Cortex of kidney (tissue), 1 donor: ENCODE measurements at places on chromosomes 6 and 20.

DNA sequence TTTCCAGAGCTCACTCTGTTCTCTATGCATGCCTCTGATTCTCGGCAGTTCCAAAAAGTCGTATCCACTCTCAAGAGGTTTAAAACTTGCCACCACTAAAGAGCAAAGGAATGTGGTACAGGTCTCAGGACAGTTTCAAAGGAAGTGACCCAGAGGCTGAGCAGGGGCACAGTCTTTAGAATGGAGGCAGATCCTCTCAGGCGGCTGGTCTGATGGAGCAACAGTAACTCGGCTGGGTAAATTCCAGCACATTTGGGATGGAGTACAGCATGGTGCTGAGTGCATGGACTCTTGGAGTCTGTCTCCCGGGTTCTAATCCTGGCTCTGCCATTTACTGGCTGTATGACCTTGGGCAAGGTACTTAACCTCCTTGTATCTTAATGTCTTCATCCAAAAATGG, 88.1 kb upstream of the BACH2 start:
- DNase-seq, result no peak

DNA sequence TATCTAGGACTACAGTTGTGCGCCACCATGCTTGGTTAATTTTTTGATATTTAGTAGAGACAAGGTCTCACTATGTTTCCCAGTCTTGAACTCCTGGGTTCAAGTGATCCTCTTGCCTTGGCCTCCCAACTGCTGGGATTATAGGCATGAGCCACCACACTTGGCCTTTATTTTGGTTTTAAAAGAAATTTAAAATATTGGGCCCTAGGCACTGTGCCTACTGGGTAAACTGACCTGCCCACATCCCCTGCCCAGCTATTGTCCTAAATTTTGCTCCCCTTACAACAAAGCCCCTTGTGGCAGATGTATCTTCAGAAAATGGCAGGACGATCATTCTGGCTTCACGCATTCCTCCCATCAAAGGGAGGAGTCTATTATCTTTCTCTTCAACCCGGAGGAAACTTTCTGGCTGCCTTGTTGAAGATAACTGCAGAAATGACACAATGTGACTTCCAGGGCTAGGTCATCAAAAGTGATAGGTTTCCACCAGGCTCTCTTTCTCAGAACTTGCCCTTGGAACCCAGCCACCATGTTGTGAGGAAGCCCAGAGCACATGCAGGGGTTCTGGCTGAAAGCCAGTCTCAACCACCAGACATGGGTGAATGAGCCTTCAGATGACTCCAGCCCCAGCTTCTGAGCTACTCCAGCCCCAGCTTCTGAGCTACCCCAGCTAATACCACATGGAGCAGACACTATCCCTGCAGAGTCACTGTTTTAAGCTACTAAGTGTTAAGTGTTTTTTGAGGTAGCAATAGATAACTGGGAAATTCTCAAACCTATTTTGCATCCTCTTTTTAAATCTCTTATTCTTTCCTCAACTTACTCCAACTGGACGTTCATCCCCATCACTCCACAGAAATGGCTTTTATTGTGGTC, 4.6 kb upstream of the GUCA1B start:
- DNase-seq, result no peak

DNA sequence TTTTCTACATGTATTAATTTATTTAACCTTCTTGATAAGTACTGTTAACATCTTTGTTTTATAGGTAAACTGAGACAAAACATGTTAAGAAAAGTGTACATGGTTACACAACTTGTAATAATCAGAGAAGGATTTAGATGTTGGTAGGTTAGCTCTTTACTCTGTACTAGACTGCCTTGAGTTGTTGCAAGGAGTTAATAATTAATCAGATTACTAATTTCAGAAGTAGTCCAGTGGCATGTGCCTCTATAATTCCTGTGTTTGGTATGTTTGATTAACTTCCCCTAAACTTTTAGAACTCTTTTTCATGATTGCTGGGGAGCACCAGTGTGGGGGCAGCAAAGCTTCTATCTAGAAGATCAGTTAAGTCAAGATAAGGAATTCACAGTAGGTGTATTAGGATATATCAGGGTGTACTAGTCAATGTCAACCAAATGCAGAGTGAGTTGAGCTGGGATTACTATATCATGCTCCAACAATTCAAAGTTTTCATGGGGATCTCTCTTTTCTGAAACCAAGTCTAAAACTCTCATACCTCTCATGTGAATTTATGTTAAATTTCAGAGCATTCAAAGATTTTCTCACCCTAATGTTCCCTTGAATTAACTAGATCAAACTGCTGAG, 129.7 kb upstream of the AHI1 start:
- no peak for DNase-seq

- no peak for DNase-seq
Measured at GRCh38 chr6:109184638-109185037, 89.3 kb downstream of the CEP57L1 start.

GRCh38 chr6:21611485-21611884, 17.9 kb downstream of the SOX4 start:
- DNase-seq, result no peak

GRCh38 chr6:130075879-130076460, 57.6 kb downstream of the L3MBTL3 start:
- no peak for DNase-seq

DNA sequence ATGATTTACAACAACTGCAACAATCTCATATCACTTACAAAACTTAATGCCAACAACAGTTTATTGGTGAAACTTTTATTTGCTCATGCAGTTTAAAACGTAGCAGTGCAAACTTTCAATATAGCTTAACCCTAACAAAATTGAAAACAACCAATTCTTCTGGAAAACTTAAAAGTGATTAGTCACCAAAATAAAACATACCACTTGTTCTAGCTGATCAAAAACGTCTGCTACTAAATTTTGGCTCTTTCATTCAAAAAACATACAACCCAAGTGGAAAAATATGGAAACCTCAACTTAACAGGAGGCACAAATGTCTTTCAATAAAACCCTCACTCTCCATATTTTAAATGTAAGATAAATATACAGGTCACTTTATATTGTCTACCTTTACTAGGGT, 39.6 kb downstream of the COL12A1 start:
- DNase-seq, result no peak

DNA sequence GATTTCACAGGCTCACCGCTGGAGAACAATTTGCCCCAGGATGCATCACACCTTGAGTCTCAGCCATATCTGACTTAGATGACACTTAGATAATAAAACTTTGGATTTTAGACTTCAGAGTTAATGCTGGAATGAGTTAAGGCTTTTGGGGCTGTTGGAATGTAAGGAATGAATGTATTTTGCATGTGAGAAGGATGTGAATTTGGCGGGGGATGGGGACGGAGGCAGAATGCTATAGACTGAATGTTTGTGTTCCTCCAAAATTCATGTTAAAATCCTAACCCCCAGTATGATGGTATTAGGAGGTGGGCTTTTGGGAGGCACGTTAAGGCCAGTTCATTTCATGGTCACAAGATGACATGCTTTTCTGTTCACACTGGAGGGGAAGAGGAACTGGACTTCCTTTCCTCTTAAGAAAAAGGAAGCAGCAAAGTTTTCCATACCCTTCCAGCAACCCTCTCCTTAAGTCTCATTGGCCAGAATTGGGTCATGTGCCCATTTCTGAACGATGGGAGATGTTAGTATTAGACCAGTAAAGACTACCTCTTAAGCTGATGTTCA, 5.8 kb upstream of the SRXN1 start:
- DNase-seq, result no peak

DNA sequence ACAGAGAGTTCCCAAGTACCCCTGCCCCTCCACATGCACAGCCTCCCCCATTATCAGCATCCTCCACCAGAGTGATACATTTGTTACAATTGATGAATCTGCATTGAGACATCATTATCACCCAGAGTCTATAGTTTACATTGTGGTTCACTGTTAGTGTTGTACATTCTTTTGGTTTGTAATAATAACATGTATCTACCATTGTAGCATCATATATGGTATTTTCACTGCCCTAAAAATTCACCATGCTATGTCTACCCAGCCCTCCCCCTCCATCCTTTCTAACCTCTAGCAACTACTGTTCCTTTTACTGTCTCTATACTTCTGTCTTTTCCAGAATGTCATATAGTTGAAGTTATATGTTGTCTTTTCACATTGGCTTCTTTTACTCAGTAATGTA, 273.9 kb upstream of the RNF217 start:
- DNase-seq, result no peak

DNA sequence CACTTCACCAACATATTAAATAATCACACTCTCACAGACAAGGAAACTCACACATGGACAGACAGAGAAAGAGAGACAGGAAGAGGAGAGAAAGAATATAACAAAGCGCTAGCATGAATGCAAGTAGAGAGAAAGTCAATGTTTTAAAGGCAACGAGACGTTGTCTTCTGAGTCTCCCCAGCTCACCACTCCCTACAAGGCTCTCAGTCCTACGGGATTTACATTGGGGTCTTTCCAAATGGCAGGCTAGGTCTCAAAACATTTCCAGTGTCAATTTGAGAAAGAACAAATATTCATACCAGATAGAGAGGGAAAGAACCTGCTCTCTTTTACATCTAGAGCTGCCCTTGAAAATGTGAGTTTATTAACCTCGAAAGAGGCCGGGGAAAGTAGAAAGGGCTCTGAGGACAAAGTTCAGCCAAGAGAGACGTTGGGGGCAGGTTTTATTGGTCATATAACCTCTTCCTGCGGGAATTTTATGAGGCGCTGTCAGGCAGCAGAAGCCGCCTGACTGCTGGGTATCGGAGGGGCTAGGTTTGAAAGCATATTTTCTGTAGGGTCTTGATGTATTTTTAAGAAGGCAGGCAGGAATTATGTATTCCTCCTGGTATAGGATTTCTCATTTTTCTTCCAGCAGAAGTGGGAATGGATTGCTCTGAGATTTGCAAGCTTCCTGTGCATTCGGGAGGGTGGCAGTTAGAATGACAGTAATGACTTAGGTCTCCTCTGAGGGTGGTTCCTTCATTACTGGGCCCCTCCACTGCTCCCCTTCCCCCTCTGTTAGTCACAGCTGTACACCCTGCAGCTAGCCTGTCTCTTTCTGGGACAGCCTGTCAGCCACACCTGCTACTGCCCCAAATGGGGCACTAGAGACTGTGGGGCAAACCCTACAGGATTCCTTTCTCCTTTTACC, 34.4 kb upstream of the KIF16B start:
- DNase-seq, result no peak

GRCh38 chr20:34334654-34335407, 28.2 kb upstream of the ITCH start:
- no peak for DNase-seq

GRCh38 chr6:157865249-157865648, 42.2 kb downstream of the SNX9 start:
- DNase-seq, result no peak

DNA sequence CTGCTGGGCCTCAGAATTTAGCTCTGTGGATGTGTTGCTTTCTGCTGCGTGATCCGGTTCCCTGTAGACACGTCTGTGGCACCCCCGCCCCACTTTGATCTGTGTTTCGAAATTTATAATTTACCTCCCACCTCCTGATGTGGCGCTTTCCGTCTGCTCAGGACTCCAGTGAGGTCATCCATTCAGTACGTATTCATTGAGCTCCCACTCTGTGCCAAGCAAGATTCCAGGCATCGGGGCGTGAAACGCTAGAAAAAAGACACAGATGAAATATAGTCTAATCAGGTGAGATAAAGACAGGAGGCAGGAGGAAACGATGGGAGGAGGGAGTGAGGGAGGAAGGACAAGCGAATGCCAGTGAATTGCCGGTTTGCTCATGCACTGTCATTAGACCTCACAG, 431.9 kb upstream of the SULF2 start:
- DNase-seq, result no peak

DNA sequence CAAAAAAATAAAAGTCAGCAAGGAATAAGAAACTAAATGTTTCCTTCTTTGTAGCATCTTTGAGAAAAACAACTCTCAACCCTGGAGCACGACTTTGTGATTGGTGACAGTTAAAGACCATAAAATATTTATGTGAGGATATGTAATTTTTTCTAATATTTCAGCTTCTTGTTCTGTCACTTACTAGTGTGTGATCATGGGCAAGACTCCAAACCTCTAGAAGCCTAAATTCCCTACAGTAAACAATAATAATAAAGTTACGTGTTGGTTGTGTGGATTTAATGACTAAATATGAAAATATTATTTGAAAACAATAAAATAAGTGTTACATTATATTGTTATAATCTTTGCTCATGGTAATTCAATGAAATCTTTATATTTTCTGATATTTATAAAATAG, 735.6 kb upstream of the MARCKS start:
- DNase-seq, result no peak

DNA sequence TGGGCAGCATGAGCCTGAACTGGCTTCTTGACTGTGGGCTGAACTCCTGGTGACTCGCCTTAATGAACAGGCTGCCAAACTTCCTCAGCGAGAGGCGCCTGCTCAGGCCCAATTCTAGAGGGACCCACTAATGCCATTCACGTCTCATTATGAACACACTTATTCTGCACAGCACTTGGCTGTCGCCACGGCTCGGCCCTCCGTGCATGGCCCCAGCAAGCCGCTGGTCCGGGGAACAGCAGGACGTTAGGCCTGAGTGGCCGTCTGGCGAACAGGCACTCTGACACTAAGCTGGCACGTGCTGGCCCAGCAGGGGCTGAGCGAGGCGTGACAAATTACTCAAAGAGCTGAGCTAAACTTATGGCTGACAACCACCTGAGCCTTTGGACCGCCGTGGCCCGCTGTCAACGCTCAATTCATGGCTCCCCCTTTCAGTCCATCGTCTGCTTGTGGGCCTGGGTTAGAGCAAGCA, 45.9 kb downstream of the INSM1 start:
- no peak for DNase-seq

DNA sequence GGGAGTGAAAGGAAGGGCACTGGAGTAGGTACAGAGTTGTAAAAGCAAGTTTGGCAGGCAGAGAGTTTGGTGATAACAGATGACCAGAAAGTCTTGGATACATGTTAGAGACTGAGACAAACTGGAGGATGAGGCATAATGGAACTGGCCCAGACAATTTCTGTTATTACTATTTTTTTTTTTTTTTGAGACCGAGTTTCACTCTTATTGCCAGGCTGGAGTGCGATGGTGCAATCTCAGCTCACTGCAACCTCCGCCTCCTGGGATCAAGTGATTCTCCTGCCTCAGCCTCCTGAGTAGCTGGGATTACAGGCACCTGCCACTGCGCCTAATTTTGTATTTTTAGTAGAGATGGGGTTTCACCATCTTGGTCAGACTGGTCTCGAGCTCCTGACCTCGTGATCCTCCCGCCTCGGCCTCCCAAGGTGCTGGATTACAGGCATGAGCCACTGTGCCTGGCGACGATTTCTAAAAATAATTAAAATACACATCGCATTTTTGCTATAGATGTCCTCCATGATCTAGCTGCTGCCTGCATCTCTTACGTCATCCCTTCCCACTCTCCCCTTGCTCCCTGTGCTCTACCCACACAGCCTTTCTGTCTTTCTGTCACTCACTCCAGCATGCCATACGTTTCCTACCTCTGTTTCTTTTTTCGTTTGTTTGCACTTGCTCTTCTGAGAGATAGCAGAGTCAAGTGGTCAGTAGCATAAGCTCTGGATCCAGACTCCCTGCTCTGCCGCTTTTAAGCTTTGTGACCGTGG, 23.5 kb downstream of the MAPK14 start:
- DNase-seq, result no peak

DNA sequence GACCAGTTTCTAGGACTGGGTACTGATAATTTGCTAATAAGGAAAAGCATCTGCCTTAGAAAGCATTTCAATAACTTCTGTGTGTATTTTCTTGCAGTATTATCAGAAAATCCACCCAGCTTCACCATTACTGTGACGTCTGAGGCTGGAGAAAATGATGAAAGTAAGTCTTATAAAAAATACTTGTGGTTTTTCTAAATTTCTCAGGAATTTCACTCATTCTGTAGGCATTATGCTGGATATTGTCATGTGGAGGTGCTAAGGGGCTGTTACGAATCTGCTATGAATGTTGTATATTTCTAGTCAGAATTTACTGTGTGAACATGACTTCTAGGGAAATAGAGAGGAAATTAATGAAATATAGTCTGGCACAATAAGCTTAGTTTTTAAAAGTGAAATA, 8.9 kb downstream of the RWDD1 start:
- no peak for DNase-seq
